ENCODE measurements at places on chromosomes 7 and 10.
A peak's percentile ranks its signal among the peaks of the same experiment; 100 is the strongest.

DNA sequence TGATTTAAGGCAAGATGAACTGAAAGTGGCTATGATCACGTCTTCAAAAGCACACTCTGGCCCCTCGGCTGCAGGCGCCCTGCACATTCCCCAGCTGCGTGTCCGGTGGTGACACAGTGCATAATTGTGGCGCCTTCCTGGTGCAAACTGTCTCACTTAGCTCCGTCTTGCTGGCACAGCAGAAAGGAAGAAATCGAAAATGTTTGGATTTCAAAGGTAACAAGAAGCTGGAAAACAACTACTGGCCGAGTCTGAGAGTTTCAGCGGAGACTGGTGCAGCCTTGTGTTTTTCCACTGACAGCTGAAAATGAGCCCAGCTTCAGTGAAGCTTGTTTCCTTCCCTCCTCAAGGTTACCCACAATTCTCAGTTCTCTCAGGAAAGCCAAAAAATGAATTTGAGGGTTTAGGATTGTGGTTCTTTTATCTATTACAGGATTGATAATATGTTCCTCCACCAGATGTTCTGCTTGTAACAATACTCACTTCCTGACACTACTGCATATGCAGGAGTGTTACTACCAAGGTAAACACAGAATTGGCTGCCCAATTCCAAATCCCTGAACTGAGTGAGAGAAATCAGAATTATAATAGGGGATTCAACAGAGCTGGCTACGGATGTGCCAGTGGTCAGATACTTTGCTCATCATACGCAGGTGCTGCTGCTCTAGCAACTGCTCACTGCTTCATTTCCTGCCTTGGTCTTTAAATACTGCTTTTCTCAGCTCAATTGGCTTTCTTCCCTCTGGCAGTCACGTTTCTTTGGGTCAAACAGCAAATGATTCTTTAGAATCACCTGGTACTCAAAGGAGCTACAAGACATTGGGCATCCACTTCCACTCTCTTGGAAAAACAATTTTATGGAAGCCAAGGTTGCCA is 63.7 kb downstream of the TRUB1 start:
- DNase-seq, result no peak

GRCh38 chr7:28703037-28703765 is 254.9 kb downstream of the TRIL start:
- no peak for DNase-seq

DNA sequence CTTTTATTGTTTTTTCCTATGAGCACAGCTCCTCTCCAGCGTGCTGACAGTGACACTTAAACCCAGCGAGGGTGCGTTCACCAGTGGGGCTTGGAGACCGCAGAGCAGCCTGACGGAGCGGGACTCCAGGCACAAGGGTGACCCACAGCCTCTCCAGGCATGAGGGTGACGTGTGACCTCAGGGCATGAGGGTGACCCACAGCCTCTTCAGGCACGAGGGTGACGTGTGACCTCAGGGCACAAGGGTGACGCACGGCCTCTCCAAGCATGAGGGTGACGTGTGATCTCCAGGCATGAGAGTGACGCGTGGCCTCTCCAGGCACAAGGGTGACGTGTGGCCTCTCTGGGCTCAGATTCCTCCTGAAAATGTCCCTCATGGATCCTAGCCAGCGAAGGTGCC is 164.3 kb upstream of the TCERG1L start:
- no peak for DNase-seq

- no peak for DNase-seq
Measured at GRCh38 chr10:94194256-94194655, 168.5 kb downstream of the NOC3L start.

DNA sequence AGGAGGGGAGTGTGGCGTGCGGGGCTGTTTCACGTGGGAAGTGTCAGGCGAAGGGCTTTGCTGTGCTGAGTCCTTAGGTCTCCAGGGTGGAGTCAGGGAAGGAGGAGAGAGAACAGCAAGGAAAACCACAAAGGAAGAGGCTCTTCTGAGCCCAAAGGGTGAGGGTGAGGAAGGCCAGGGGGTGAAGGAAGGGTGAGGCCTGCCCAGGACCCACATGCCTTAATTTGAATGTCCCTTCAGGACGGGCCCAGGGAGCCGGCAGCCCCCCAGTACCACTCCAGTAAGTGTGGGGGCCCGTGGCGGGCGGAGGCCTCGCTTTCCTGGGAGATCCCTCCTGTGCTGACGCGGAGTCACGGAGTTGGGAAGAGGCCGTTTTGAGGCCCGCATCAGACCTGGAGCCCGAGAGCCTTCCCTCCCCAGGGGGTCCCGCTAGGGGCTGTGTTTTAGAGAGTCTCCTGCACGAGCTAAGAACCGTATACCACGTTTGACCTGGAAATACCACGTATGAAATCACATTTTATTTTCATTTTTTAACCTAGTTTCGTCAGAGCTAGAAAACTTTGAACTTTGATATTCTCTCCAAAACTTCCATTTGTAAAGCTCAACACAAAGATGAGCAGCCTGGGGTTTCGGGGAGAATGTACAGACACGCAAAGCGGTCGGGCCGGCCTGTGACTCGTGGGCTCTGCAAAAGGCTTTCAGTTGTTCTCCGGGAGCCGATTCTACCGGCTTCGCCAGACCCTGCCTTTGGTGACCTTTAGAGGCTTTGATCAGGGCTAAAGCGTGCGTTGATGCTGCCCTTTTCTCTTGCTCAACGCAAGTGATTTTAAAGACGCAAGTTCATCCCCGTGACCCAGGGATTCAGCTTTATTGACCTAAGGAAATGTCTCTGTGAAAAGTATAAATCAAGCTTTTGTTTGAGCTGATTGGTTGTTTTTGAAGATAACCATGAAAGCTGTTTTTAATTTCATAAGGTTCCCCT is 23.6 kb upstream of the TTYH3 start:
- no peak for DNase-seq

DNA sequence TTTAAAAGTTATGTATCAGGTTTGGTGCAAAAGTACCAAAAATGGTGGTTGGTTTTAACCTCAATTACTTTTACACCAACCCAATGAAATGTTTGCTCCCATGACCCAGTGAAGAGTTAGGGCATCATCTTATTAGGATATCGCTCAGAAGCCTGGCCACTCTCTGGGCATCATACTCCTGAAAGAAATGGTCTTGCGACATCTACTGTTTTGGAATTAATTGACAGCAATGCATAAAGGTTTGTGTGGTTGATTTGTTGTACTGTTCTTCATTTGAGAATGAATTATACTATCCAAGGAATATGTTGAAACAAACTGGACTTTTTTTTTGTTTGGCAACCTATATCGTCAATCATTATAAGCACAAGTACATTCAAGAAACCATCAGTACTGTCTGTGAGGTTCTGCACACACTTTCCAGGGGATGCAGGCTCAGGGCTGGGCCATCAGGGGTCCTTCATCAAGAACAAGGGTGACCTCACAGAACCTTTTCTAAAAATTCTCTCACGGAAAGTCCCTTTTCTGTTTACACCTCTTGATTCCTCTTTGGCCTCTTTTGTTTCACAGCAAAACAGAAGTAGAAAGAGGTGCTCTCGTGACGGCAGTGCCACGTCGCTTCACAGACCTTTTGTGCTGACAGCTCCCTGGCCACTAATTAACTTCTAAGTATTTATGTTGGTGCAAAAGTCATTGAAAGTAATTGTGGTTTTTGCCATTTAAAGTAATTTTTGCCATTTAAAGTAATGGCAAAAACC is 117.2 kb upstream of the KLF6 start:
- peak; percentile 82 for DNase-seq

DNA sequence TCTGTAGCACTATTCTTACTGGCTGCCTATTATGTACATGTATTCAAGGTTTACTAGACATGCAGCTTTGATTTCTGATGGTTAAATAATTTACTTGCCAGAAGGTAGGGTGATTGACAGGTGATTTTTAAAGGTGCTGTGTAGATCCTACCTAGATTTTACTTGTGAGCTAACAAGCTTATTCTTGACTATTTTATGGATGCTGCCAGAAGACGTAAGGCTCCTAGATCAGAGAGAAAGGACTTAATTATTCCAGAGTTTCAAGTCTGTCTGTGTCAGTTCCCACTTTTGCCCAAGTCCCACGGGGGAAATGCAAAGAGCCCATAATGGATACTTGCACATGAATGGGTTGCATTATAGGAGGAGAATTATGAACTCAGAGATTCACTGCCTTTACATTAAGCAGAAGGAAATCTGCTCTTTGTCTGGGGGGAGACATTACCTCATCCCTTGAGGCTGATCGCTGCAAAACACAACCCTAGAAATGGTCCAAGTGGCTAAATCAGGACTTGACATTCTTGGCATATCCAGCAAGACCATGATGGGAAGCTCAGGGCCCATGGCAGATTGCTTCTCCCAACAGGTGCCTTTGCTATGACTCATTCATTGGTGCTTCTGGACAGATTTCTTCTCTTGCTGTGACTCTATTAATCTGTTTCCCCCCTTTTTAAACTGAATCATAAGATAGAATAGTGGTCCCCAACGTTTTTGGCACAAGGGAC is 32.1 kb downstream of the GPR158 start:
- no peak for DNase-seq

Data from stomach (tissue), 19 donors.